Large intestine (tissue), 12 donors: ENCODE measurements at places on chromosomes 2 and 18. TPM values are rescaled to one million over a fixed set of nuclear protein-coding genes. Genes with fewer than 3 reads are reported as not detected.

MYO5B gene
- polyA plus RNA-seq: 52.0 TPM

LYPD1 gene
- polyA plus RNA-seq: 4.0 TPM

WDR7 gene
- polyA plus RNA-seq: 9.0 TPM

GRCh38 chr2:206260188-206261012 lies 14.1 kb upstream of the ZDBF2 start:
- no peak overlapping the region for H3K4me3 ChIP-seq
- no peaks in the 10 kb centered on the region for H3K4me1 ChIP-seq
- peaks cover 94% of the 10 kb centered on the region for H3K27me3 ChIP-seq
- no peaks in the 10 kb centered on the region for H3K36me3 ChIP-seq
- H3K27ac ChIP-seq: no peak overlapping the region

DNA sequence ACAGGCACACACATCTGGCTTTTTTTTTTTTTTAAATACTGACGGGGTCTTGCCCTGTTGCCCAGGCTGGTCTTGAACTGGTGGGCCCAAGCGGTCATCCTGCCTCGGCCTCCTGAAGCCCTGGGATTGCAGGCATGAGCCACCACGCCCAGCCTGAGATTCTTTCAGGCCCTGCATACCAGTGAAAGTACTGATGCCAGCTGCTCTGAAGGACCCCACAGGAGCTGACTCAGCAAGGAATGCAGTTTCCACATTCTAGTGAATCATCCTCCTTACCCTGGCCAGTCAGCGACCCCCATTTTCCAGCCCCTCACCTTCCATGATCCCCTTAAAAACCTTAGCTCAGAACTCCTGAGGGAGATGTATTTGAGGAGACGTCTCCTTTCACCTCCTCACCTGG lies 5.8 kb upstream of the DTYMK start:
- no peak for DNase-seq

DNA sequence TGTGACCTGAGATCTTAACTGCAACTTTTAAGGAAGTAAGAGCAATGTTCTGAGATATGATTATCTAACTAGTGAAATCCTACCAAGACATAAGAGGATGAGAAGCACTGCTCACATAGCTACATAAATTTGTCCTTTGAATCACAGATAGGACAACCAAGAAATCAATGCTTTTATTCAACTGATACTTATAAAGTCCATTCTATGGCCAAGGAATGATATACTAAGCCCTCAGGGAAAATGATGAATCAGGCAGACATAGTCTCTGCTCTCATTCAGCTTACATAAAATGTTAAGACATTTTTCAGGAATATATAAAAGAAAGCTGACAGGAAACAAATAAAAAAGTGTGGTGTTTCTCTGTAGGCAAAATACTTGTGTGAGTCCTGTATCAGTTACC lies 39.1 kb downstream of the PGAP1 start:
- H3K27me3 ChIP-seq: no peaks in the 10 kb centered on the region
- H3K4me1 ChIP-seq: no peaks in the 10 kb centered on the region
- no peak overlapping the region for H3K4me3 ChIP-seq
- DNase-seq: no peak
- H3K27ac ChIP-seq: no peak overlapping the region
